ENCODE measurements at places on chromosomes 2 and 18. TPM values are rescaled to one million over a fixed set of nuclear protein-coding genes. Genes with fewer than 3 reads are reported as not detected.

Gene IL36RN
- not detected for total RNA-seq

Gene CHRND
- 0.07 TPM for total RNA-seq

Gene CRYBA2
- not detected for total RNA-seq

Gene RSAD2
- not detected for total RNA-seq

Gene PARD3B
- 5.9 TPM for total RNA-seq

DNA sequence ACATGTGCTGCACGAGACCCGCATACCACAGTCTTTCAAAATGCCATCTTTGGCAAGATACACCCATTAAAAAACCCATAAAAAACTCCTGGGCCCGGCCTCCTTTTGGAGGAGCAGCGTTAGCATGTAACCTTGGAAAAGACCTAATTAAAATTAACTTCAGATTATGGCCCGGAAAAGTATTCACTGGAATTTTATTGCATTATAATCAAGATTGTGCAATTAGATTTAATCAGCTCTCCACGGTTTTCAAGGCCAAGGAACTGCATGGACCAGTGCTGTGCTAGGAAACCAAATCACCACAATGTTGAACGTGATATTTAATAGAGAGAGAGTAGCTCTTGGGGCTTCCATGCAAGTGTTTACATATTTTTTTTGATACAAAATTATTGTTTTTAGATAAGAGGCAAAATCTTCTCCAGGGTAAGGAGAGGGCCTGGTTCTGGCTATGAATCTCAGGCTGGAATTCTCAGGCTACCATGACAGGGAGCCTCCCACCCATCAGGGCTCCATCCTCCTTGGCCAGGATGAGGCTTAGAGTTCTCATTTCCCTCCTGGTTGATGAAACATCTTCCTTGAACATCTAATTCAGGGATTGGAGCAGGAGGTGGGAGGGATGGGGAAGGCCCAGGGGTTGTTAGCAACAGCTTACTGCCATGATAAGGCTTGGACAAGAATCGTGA is 82.0 kb upstream of the TTC39C start:
- H3K27me3 ChIP-seq: no peaks in the 10 kb centered on the region
- H3K27ac ChIP-seq: no peak overlapping the region
- peaks cover 15% of the 10 kb centered on the region for H3K4me1 ChIP-seq
- no peaks in the 10 kb centered on the region for H3K36me3 ChIP-seq
- DNase-seq: no peak

DNA sequence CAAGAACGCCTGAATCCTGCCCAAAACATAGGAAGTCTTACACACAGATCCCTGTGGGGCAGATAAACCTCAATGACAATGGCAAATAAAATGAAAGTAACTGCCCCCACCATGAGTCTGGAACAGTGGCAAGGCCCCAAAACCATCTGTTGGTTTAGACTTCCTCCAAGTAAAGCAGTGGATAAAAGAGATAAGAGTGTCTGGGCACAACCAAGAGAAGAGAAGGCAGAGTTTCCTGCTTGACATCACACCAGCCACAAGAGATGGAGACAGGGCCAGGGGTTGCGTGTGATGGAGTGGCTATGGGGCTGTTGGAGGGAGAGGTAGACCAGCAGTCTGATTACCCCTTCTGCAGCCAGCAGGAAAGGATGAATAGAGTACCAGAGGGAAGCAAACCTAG is 212.1 kb upstream of the POU3F3 start:
- H3K27me3 ChIP-seq: no peaks in the 10 kb centered on the region
- no peak overlapping the region for H3K4me3 ChIP-seq
- no peak for DNase-seq
- H3K36me3 ChIP-seq: no peaks in the 10 kb centered on the region
- H3K4me1 ChIP-seq: peaks cover 6% of the 10 kb centered on the region
- H3K27ac ChIP-seq: no peak overlapping the region

DNA sequence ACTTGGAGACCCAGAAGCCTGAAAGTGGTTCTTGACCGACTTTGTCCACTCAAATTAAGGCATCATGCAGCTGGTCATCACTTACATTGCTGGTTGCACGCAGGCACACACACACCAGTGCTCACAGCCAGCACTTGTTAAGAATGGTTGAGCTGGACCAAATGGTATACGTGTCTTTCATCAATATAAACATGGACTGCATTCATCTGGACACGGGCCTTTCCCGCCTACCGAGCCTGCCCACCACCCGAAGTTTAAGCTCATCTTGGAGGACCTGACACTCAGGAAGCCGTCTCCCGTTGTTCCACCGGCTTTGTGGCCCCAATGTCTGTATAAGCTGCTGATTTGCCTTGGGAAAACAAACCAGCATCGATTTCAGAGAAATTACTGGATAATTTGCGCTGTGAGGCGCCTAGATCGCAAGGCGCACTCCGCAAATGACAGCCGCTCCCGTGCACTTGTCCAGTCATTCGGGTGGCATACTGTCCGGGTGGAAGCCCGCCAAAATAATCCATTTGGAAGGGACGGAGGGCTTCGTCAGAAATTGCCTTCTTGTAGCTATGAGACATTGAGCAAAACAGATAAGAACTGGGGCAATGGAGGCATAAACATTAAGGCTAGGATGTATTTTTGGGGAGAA is 40.1 kb upstream of the AKAIN1 start:
- H3K36me3 ChIP-seq: no peaks in the 10 kb centered on the region
- H3K4me1 ChIP-seq: peaks cover 20% of the 10 kb centered on the region
- peaks cover 16% of the 10 kb centered on the region for H3K27me3 ChIP-seq
- H3K27ac ChIP-seq: peak overlapping the region; percentile 92

GRCh38 chr2:60439219-60439974 is 114.1 kb downstream of the BCL11A start:
- H3K4me3 ChIP-seq: no peak overlapping the region
- H3K27me3 ChIP-seq: peaks cover 16% of the 10 kb centered on the region
- peak; percentile 49 for DNase-seq

GRCh38 chr2:219706823-219707281 is 79.4 kb downstream of the SLC4A3 start:
- peaks cover 35% of the 10 kb centered on the region for H3K27me3 ChIP-seq
- H3K4me3 ChIP-seq: no peak overlapping the region
- DNase-seq: no peak
- H3K27ac ChIP-seq: no peak overlapping the region
- H3K4me1 ChIP-seq: peaks cover 42% of the 10 kb centered on the region

DNA sequence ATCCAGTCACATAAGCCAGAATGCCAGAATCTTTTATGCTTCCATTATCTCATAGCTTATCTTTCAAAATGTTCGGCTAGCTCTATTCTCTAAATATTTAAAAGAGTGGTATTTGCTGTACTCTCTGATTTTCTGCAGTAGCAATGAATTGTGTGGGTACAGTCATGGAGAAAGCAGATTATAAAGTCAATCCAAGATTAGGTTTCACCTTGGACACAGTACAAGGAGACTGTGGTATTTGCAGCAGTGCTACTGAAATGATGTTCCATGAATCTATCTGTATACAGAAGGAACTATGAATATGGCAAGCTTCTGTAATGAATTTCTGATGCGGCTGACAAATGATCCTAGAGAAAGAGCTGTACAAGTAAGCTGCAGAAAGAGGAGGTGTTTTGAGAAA is 15.4 kb upstream of the DSEL start:
- DNase-seq: no peak
- H3K4me1 ChIP-seq: peaks cover 3% of the 10 kb centered on the region
- no peaks in the 10 kb centered on the region for H3K36me3 ChIP-seq
- no peak overlapping the region for H3K27ac ChIP-seq
- H3K27me3 ChIP-seq: no peaks in the 10 kb centered on the region
- no peak overlapping the region for H3K4me3 ChIP-seq

- H3K36me3 ChIP-seq: no peaks in the 10 kb centered on the region
- no peak overlapping the region for H3K4me3 ChIP-seq
- no peak for DNase-seq
- H3K27ac ChIP-seq: no peak overlapping the region
- no peaks in the 10 kb centered on the region for H3K27me3 ChIP-seq
Observed at GRCh38 chr2:161992531-161992930, 81.5 kb downstream of the DPP4 start.

DNA sequence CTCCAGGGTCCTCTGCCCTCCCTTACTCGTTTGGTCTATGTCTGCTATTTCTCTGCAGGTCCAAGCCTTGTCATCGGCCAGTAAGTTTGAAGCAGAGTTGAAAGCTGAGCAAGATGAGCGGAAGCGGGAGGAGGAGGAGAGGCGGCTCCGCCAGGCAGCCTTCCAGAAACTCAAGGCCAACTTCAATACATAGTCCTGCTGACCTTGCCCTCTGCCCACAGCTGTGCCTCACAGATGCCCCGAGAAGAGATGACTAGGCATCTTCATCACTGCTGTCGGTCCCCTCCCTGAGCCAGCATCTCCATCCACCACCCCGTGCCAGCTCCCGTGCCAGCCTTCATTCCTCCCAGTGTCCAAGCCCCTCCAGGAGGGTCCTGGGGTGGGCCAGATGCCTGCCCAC is 15.6 kb upstream of the GIGYF2 start:
- H3K4me1 ChIP-seq: no peaks in the 10 kb centered on the region
- peaks cover 3% of the 10 kb centered on the region for H3K27me3 ChIP-seq
- no peaks in the 10 kb centered on the region for H3K36me3 ChIP-seq
- no peak for DNase-seq
- no peak overlapping the region for H3K4me3 ChIP-seq

- no peak for DNase-seq
- H3K27ac ChIP-seq: peak overlapping the region; percentile 17
- H3K4me1 ChIP-seq: peaks cover 4% of the 10 kb centered on the region
Observed at GRCh38 chr2:238004077-238004830, 37.4 kb downstream of the UBE2F start.
